ENCODE measurements at places on chromosomes 2 and 18.

DNA sequence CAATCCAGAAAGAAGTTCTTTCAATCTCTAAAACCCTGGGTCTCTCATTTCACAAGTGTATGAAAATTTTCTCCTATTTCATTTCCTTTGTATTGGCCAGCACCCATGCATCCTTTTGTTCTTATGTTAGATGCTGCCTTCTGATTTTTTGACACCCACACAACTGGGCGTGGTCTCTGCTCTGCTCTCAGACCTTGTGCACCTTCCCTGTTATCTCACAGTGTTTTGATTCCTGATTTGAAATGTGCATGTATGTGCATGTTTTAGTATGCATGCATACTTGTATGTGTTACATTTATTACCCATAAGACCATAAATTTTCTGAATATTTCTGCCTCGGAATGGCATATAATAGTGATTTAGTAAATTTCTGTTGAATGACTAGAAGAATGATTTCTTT is 152.2 kb downstream of the CTNNA2 start:
- DNase-seq: no peak

GRCh38 chr2:232030229-232030628 is 68.7 kb downstream of the DIS3L2 start:
- DNase-seq: no peak

DNA sequence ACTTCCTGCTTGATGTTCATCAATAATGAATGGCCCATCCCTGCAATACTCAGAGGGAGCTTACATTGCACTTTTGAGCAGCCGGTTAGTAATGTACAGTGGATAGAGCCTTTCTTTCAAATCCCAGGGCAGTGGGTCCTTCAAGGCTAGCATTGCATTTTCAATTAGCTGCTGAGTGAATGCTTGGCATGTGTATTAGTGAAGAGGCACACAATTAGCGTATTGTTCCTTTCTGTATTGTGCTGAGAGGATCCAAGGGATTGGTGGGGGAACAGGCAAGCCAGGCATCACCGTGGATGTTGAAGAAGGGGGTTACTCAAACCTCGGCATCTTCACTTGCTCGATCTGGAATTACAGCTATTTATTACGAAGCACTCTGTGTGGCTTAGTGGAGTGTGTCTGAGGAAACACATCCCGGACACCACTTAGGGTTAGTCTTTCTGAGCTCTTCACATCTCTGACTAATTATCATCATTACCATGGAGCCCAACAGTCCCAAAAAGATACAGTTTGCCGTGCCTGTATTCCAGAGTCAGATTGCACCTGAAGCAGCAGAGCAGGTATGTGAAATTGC is at the start of gene PPP1R1C:
Gene PPP1R1C, plus strand, starts transcription at position 222 of the 574 bp plus-strand sequence. Its CDS starts 258 bp downstream, at position 480.
- DNase-seq: no peak

DNA sequence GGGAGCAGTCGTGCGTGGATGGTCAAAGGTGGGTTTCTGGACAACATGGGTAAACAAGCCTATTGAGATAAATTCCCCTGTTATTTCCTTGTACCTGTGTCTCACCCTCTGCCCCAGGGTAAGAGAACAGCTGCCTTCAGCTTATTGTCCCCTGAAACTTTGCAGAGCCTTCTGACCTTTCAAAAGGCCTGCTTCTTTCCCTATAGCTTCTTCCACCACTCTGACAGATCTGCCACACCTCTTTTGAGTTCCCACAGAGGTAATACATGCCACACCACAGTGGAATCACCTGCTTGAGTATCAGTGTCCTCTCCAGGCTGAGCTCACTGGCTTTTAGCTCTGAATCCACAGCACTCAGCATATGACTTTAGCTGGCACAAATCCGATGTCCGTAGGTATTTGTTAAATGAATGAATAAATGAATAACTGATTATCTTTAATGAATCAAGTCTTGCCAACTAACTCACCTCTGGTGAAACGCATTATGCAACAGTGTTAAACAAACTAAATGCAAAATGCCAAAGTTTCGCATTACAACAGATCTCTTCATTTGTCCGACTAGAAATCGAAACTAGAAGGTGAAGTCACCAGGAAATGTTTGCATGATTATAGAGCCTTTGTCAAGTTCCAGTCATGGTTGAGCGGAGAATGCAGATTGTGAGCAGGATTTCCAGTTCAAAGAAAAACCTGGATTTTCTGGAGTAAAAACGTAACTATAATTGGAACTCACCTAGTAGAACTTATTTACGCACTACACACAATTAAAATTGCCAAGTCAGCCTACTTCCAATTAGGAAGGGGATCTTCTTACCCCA is 16.4 kb downstream of the DYNAP start:
- DNase-seq: no peak

- no peak for DNase-seq
These were observed 96.4 kb downstream of the LAMA1 start for GRCh38 chr18:7020995-7021777.

DNA sequence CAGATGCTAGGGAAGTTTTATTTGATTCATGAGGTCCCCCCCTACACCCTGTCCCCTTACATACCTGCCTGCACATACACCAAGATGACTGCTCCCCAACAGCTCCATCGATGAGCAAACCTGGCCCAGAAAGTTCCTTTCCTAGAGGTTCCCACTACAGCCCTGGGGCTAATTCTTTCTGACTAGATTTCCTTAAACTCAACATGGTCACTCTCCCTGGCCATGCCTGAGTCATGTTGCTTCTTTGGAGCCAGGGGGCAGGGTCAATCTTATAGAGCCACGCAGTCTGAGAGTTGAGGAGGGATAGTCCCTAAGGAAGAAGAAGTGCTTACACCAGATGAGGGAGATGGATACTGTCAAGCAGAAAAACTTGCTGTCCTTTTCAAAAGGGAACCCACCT is 67.7 kb upstream of the GLI2 start:
- DNase-seq: no peak

- DNase-seq: no peak
These were observed 588.4 kb downstream of the SLC4A3 start for GRCh38 chr2:220215785-220216184.
